ENCODE measurements at places on chromosomes 16 and 17. TPM values are rescaled to one million over a fixed set of nuclear protein-coding genes. Genes with fewer than 3 reads are reported as not detected.
A peak's percentile ranks its signal among the peaks of the same experiment; 100 is the strongest.

Gene CPHXL
- total RNA-seq: not detected

Gene C16orf92
- not detected for total RNA-seq

Gene CCL1
- total RNA-seq: not detected

Gene MBTD1
- total RNA-seq: 7.7 TPM

Gene PIK3R5
- total RNA-seq: 2.4 TPM

Gene PRAC1
- not detected for total RNA-seq

Gene SLFN5
- 7.5 TPM for total RNA-seq

Gene ANKFY1
- total RNA-seq: 30.3 TPM

Gene PPP1R27
- total RNA-seq: 0.19 TPM

Gene ERN2
- total RNA-seq: 1.4 TPM

Gene CFAP119
- 3.6 TPM for total RNA-seq

Gene SMTNL2
- total RNA-seq: 0.26 TPM

Gene LRRC37B
- 5.5 TPM for total RNA-seq

Gene CACNG4
- total RNA-seq: 0.09 TPM

Gene NAGS
- 0.49 TPM for total RNA-seq

Gene MYH1
- total RNA-seq: not detected

- peaks cover 23% of the 10 kb centered on the region for H3K4me1 ChIP-seq
- peaks cover 48% of the 10 kb centered on the region for H3K36me3 ChIP-seq
- no peaks in the 10 kb centered on the region for H3K27me3 ChIP-seq
- H3K27ac ChIP-seq: no peak overlapping the region
- DNase-seq: peak; percentile 19
Measured at GRCh38 chr17:82243648-82244412, 15.0 kb downstream of the SLC16A3 start.

GRCh38 chr17:72125226-72125651 is 4.4 kb downstream of the SOX9 start:
- DNase-seq: no peak
- H3K4me1 ChIP-seq: no peaks in the 10 kb centered on the region
- H3K27ac ChIP-seq: peak overlapping the region; percentile 95
- peaks cover 6% of the 10 kb centered on the region for H3K36me3 ChIP-seq

GRCh38 chr17:16342979-16343378 is 10.3 kb downstream of the CENPV start:
- H3K4me3 ChIP-seq: no peak overlapping the region
- H3K4me1 ChIP-seq: no peaks in the 10 kb centered on the region
- no peaks in the 10 kb centered on the region for H3K36me3 ChIP-seq

GRCh38 chr17:30415491-30415890 is 36.8 kb downstream of the CPD start:
- H3K27me3 ChIP-seq: no peaks in the 10 kb centered on the region
- no peak for DNase-seq
- no peaks in the 10 kb centered on the region for H3K36me3 ChIP-seq
- no peak overlapping the region for H3K4me3 ChIP-seq
- H3K27ac ChIP-seq: no peak overlapping the region

- no peaks in the 10 kb centered on the region for H3K27me3 ChIP-seq
- H3K4me1 ChIP-seq: peaks cover 38% of the 10 kb centered on the region
- DNase-seq: peak; percentile 43
- no peak overlapping the region for H3K27ac ChIP-seq
- no peaks in the 10 kb centered on the region for H3K36me3 ChIP-seq
- H3K4me3 ChIP-seq: no peak overlapping the region
Measured at GRCh38 chr17:78267253-78268073, 36.0 kb downstream of the TMEM235 start.

DNA sequence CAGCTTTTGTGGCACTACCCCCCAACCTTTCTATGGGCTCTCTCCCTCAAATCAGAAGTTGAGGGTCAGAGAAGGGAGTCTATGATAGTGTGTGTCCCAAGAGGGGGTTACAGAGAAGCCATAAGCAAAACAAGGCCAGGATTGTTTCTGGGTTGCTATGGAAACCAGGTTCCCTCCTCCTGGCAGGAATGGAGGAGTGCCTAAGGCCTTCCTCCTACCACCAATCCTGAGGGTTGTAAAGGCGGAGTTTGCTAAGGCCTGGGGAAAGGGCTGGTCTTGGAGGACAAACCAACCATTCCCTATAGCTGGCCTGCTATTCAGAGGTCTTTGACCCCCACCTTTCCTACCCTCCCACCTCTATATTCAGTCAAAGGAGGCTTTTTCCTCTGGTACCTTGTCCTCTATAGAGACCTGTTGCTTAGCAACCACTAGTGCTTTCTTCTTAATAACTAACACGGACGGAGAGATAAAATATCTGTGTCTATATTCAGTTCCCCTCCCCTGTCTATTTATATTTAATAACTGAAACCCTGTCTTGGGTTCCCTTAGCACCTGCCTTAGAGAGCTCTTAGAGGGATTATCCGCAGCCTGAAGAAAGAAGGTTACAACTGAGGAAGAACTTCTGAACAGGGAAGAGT is 43.4 kb downstream of the NEUROD2 start:
- no peak overlapping the region for H3K27ac ChIP-seq
- DNase-seq: no peak
- H3K4me3 ChIP-seq: no peak overlapping the region
- H3K4me1 ChIP-seq: no peaks in the 10 kb centered on the region

GRCh38 chr17:55263569-55264277 is 1.0 kb upstream of the HLF start:
- H3K4me3 ChIP-seq: peak overlapping the region; percentile 64
- DNase-seq: no peak
- H3K27ac ChIP-seq: no peak overlapping the region

- H3K36me3 ChIP-seq: no peaks in the 10 kb centered on the region
- no peaks in the 10 kb centered on the region for H3K27me3 ChIP-seq
- H3K4me1 ChIP-seq: peaks cover 9% of the 10 kb centered on the region
- H3K4me3 ChIP-seq: no peak overlapping the region
- no peak overlapping the region for H3K27ac ChIP-seq
Measured at GRCh38 chr17:41684035-41684434, 4.7 kb upstream of the EIF1 start.

GRCh38 chr16:20910781-20911321 is 10.3 kb downstream of the LYRM1 start:
- H3K36me3 ChIP-seq: no peaks in the 10 kb centered on the region
- H3K27me3 ChIP-seq: no peaks in the 10 kb centered on the region
- DNase-seq: no peak
- H3K27ac ChIP-seq: peak overlapping the region; percentile 10
- peaks cover 18% of the 10 kb centered on the region for H3K4me1 ChIP-seq
- no peak overlapping the region for H3K4me3 ChIP-seq

DNA sequence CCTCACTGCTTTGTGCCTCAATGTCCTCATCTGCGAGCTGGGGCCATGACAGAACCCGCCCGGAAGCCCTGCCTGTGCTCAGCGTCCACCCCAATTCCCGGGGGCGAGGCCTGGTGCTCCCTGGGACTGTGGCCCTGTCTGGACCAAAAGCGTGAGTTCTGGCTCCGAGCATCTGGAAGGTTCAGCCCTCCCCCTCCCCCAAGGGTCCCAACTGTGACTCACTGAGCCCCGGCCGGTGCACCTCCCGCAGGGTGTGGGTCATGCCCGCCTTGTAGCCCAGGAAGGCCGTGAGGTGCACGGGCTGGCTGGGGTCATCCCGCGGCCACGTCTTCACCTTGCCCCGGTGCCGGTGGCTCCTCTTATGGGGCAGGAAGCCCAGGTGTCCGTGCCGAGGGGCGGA is 755 bp downstream of the RPL3L start:
- no peaks in the 10 kb centered on the region for H3K4me1 ChIP-seq
- DNase-seq: no peak
- peak overlapping the region; percentile 26 for H3K27ac ChIP-seq
- no peak overlapping the region for H3K4me3 ChIP-seq

DNA sequence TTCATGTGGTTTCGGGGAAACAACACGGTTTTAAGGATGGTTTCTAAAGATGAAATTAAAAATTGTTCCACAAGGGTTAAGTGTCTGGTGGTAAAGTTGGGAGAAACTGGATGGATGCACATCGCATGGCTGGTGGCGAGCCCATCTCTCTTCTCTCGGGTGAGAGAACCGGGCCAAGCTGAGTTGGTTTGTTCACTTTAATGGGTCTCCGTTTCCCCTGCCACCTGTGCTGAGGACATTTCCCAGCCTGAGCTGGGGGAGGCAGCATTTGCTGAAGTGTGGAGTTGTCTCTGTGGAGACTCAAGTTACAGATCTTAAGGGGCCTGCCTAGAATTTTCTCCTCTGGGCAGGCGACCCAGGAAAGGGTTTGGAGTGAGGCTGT is 7.9 kb downstream of the FUS start:
- DNase-seq: no peak
- peaks cover 4% of the 10 kb centered on the region for H3K4me1 ChIP-seq
- no peak overlapping the region for H3K4me3 ChIP-seq
- no peaks in the 10 kb centered on the region for H3K27me3 ChIP-seq

GRCh38 chr16:13307851-13308250 is 406.5 kb downstream of the SHISA9 start:
- H3K36me3 ChIP-seq: no peaks in the 10 kb centered on the region
- no peak overlapping the region for H3K4me3 ChIP-seq
- no peak overlapping the region for H3K27ac ChIP-seq
- no peak for DNase-seq
- H3K4me1 ChIP-seq: no peaks in the 10 kb centered on the region
- H3K27me3 ChIP-seq: no peaks in the 10 kb centered on the region

- DNase-seq: no peak
- no peak overlapping the region for H3K4me3 ChIP-seq
- no peaks in the 10 kb centered on the region for H3K4me1 ChIP-seq
- H3K27ac ChIP-seq: no peak overlapping the region
Measured at GRCh38 chr16:78745108-78746019, 645.9 kb downstream of the WWOX start.

All from pancreas (tissue), 10 donors.